Neural crest cell (in vitro differentiated cells): ENCODE measurements at places on chromosomes 7 and 10. TPM values are rescaled to one million over a fixed set of nuclear protein-coding genes. Genes with fewer than 3 reads are reported as not detected.

GRCh38 chr10:119316729-119317097, 109.3 kb downstream of the GRK5 start:
- DNase-seq: no peak

DNA sequence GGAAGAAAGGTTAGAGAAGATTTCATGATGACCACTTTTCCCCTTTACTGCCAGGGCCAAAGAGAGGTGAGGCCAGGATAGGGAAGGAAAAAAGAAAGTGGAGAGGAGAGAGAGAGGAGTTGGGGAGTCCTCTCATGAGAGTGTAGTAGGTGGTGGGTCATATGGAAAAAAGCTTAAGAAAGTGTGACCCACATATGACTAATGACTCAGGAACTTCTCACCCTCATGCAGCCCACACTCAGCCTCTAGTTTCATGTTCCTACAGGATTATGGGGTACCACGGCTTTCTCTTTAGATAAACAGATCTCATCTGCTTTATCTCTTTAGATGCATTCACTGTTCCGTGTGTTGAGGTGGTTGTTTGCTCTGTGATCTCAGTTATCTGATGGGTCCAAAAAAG, 462.5 kb upstream of the IGFBP3 start:
- DNase-seq: no peak

- DNase-seq: no peak
Observed at GRCh38 chr7:16708980-16709379, 44.6 kb upstream of the TSPAN13 start.

DNA sequence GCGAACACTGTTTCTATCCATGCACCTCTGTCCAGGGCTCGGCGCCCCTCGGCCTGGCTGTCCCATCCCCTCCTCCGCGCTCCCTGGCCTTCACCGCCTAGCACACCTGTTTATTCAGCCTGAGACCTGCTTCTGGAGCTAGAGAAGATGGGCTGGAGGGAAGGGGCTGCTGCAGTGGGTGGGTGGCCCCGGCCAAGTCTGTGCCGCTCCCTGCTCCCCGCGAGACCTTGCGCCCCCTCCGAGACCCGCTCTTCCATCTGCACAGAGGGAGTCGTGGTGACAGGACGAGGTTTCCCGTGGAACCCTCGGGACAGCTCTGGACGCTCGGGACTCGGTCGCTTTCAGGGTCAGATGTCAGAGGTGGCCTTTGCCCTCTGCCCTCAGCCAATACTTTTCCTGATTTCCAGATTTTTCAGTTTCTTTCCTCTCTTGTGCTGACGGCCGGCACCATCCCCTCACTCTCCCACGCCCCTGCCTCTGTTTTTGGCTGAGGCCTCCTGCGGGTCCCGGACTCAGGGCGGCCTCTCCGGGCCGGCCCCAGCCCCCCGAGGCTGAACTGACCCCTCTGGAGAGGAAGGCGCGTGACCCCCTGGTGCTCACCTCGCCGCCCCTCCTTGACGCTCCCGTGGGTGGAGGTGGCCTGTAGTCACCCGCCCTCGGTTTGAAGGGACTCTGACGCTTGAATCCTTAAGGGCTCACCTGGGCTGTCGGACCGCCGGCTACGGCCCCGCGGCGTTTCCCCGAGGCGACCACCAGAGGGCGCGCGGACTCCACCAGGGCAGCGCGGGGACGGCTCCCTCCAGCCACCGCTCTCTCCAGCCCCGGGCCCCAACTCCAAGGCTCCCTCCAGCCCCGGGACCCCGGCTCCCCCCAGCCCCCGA, 15.6 kb downstream of the SHH start:
- peak; percentile 81 for DNase-seq

DNA sequence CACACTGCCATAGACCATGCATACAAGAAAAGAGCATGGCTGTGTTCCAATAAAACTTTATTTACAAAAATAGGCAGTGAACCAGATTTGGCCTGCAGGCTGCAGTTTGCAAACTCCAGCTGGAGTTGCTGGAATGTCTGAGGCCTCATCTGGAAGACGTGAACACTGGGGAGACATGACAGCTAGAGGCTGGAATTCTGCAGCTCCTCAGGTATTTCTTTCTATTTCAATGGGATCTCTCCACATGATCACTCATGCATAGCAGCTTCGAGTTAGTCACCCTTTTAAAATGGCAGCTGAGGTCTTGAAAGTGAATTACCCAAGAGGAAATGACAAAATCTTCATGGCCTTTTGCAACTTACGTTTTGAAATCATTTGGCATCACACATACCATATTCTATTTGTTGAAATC, 52.6 kb upstream of the BET1 start:
- DNase-seq: no peak

- DNase-seq: no peak
Observed at GRCh38 chr10:79980711-79981110, 31.8 kb upstream of the SFTPD start.

DNA sequence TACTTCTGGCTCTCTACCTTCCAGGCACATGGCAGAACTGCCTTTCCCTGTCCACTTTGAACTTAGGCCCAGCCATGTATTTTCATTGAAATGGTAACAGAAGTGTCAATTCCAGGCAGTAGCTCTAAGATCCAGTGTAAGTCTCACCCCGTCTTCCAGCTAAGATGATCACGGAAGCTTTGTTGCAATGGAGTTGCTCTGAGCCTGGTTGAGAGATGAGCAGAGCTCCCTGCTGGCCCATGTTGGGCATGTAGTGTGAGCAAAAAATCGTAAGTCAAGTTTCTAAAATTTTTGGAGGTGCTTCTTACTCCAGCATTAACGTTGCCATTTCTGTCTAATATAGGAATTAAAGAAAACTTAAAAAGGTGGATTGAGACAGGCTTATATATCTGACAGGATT, 274.4 kb downstream of the IPMK start:
- no peak for DNase-seq

DNA sequence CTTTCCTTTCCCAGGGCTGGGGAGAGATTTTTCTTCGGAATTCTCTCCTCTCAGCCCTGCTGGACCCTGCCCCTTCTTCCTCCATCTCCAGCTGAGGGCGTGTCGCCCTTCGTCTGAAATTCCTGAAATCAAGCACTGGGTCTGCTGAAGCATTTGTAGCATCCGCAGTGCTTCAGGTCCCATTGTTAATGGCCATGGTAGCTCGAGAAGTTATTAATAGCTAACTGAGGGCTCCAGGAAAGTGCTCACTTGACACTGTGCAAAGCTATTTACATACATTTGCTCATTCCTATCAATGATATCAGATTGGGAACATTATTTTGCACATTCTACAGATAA, 515 bp downstream of the FAM149B1 start:
- no peak for DNase-seq

- no peak for DNase-seq
Observed at GRCh38 chr10:130421909-130422308, 285.7 kb downstream of the GLRX3 start.

- DNase-seq: no peak
Observed at GRCh38 chr10:131818510-131819234, 82.1 kb upstream of the PPP2R2D start.

- DNase-seq: no peak
Observed at GRCh38 chr7:98653601-98654310, 36.7 kb downstream of the NPTX2 start.

GRCh38 chr7:140901941-140902302, 22.8 kb downstream of the BRAF start:
- DNase-seq: no peak

- DNase-seq: no peak
Observed at GRCh38 chr10:18226336-18226735, 86.1 kb downstream of the CACNB2 start.

DNA sequence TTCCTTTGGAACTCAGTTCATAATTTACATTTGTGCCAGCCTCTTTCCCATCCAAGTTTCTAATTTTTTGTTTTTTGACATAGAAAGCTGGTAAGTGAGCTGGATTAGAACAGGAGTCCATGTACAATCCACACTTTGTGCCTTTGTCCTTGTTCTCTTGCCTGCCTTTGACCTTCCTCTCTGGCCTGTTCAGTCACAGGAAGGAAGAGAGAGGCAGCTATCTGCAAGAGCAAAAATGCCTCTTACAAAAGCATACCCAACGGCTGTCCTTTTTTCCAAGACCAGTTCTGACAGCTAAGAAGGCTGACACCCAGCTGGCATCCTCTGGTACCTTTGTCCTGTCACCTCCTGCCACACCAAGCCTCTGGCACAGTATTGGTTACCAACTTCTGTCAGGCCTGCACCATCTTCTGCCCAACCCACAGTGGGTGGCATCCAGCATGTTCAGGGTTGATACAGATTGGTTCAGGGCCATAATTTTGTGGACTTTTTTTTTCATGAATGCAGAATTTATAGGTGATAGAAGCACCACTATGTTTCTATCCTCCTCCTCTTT, 133.7 kb upstream of the KLF14 start:
- no peak for DNase-seq

GRCh38 chr10:72690071-72690755, 1.7 kb upstream of the MCU start:
- no peak for DNase-seq

GRCh38 chr7:16747102-16747501, 6.5 kb upstream of the TSPAN13 start:
- no peak for DNase-seq

- no peak for DNase-seq
Observed at GRCh38 chr10:72087969-72088888, at the start of gene SPOCK2. TSS of gene SPOCK2 (minus strand) at chr10:72088551. CDS start at chr10:72088328, 223 bp downstream.

- no peak for DNase-seq
Observed at GRCh38 chr10:116170815-116171250, 102.2 kb downstream of the GFRA1 start.

DNA sequence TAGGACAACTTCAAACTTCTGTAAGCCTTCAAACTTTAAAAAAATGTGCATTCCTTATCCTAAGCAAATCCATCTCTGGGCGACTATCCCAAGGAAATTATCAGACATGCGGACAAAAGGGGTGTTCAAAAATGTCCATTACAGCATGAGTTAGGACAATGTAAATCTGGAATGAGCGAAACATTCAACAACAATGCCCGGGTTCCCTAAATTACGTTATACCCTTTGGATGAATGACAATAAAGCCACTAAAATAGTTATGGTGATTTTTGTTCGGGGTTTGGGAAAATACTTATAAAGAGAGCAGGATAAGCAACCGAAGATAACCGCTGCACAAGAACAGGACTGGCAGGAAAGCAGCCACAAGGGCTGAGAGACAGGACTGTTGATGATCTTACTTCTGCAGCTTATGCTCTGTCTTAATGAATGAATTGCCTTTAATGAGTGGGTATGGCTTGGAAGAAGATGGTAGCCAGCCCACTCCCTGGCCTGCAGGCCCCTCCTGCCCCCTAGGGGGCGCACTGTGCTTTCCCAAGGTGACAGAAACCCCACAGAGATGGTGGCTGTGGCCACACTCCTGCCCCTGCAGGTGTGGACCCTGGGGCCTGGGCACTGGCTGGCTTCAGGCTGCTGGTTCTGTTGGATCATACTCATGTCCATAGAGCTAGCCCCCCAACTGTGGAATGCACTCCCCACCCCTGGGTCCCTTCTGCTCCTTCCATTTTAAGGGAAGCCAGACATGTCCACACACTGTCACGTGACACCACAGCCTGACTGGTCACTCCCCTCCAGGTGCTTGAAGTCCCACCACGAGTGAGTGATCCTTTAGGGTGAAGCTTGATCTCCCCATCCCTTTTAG, 45.0 kb downstream of the ZCCHC24 start:
- DNase-seq: peak; percentile 55

DNA sequence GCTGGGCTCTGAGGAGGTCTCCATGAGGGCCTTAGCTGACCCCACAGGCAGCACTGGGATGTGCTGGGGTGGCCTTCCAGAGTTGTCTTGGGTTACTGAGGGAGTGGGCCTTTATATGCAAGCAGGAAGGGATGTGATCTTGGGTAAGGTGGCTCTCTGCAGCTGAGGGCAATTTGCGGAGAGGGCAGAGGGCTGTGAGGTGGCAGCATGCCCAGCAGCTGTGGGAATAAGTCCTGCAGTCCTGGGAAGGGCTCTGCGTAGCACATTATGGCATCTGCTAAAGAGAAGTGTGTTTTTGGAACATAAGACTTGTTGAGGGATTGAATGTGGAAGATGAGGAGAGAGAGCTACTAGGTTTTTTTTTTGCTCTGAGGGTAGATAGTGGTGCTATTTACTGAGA, 99.6 kb upstream of the KMT2E start:
- no peak for DNase-seq

DNA sequence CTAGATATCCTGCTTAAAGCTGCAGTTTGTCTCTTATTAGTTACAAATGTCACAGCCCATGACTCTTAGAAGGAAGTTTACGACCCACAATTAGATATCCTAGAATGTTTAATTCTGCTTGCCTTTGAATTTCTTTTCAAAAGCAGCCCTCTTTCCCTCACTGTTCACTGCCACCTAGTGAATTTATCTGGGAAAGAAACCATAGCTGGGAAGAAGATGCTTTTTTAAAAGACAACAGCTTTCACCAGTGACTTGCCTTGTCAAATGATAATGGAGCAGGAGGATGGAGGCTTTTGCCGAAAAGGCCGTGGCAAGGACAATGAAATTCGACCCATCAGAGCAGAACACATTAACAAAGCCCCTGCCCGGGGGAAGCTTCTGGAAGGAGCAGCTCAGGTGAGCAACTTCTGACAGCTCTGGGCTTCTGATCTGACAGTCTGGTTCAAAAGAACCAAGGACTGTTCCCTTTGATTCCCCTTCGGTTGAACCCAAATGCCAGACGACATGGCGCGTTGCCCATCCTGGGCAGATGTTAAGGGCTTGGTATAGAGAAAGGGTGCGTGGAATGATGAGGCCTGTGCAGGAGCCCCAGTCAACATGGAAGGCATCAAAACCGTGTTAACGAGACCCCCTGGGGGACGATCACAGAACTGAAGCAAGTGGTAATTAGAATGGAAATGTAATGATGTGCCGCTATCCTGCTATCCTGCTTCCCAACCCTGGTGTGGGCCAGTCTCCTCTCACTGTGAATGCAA, 236.8 kb downstream of the FRMD4A start:
- DNase-seq: peak; percentile 17

GRCh38 chr10:86943316-86944030, 13.9 kb downstream of the MMRN2 start:
- DNase-seq: no peak

- DNase-seq: no peak
Observed at GRCh38 chr10:4137299-4137698, 352.3 kb upstream of the KLF6 start.

GRCh38 chr7:70681469-70682350, 450.2 kb upstream of the GALNT17 start:
- DNase-seq: no peak

DNA sequence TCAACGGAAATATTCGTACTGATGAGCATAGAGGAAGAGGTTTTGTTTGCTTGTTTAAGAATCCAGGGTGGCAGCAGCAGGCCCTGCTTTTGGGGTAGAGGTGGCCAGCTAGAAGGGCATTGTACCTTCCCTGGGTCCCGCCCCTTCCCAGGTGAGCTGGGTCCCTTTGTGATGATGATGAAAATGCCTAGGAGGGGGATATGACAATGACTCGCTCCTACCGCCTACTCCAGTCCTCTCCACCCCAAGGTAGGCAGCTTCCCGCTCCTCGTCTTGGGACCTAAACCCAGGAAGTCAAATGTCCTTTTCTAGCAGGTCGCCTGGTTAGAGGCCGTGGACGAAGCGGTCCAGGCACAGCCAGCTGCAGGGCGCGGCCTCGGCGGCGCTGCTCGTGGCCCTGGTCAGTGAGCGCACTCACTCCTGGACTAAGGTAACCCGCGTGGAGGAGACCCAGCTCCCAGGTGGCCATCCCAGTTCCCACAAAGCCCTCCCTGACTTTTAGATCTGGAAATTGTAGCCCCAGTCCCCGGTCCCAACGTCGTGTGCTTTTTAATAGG, 141.4 kb downstream of the LSMEM1 start:
- DNase-seq: no peak

UCN3 gene
- not detected in 2 replicates for total RNA-seq

NXPH1 gene
- total RNA-seq: 1.0 and 1.1 TPM in 2 replicates

C7orf57 gene
- not detected in 2 replicates for total RNA-seq

AS3MT gene
- 10.4 and 11.2 TPM in 2 replicates for total RNA-seq

MNX1 gene
- total RNA-seq: 0.14 and 0.34 TPM in 2 replicates

GTF2IRD1 gene
- total RNA-seq: 48.0 and 50.1 TPM in 2 replicates

CCDC136 gene
- total RNA-seq: 70.6 and 72.2 TPM in 2 replicates

POR gene
- 123 and 126 TPM in 2 replicates for total RNA-seq

CDNF gene
- 1.1 and 1.5 TPM in 2 replicates for total RNA-seq

PARD3 gene
- total RNA-seq: 50.1 and 51.2 TPM in 2 replicates
